Stimulated activated CD8-positive, alpha-beta memory T cell treated with anti-CD3 and anti-CD28 coated beads, Interleukin-7, amount 100 ng/mL, for 1 hour (primary cell): ENCODE measurements at places on chromosomes 3 and 15.

GRCh38 chr3:14457999-14458398, 55.6 kb downstream of the SLC6A6 start:
- DNase-seq = no peak

- no peak for DNase-seq
Observed at GRCh38 chr15:83174891-83175290, 32.7 kb downstream of the HDGFL3 start.

DNA sequence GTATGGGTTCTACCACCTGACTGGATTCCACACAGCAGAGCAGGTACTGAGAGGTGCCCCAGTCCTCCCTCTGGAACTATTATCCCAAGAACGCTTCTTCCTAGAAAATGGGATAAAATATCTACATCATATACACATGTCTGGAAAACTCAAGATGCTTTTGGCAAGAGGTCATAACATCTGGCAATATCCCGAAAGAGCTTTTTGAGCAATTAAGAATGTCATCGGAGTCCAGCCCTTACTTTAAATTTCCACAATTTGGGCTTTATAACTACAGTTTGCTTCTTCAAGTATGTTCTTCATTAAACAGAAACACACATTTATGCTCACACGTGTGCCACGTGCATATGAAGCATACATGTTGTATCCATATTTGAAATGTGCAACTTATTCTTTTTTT, 365.9 kb upstream of the THBS1 start:
- DNase-seq = no peak

- no peak for DNase-seq
Observed at GRCh38 chr3:15708882-15709677, 88.7 kb downstream of the ANKRD28 start.
